ENCODE measurements at places on chromosomes 4 and X. TPM values are rescaled to one million over a fixed set of nuclear protein-coding genes. Genes with fewer than 3 reads are reported as not detected.

The ZNF630 gene
- total RNA-seq = 2.7 TPM

The NUDT9 gene
- 20.4 TPM for total RNA-seq

The KANTR gene
- 5.1 TPM for total RNA-seq

The FAT4 gene
- 5.5 TPM for total RNA-seq

The CLTRN gene
- 2.2 TPM for total RNA-seq

The PAGE2B gene
- not detected for total RNA-seq

The ADGRL3 gene
- total RNA-seq = 2.8 TPM

The SLC6A14 gene
- total RNA-seq = 0.83 TPM

The RNF212 gene
- 0.33 TPM for total RNA-seq

The MAGEA3 gene
- not detected for total RNA-seq

The CNKSR2 gene
- 1.7 TPM for total RNA-seq

The KLB gene
- total RNA-seq = 0.17 TPM

Measured in mammary epithelial cell (primary cell).